ENCODE measurements at places on chromosomes 2 and 18.

DNA sequence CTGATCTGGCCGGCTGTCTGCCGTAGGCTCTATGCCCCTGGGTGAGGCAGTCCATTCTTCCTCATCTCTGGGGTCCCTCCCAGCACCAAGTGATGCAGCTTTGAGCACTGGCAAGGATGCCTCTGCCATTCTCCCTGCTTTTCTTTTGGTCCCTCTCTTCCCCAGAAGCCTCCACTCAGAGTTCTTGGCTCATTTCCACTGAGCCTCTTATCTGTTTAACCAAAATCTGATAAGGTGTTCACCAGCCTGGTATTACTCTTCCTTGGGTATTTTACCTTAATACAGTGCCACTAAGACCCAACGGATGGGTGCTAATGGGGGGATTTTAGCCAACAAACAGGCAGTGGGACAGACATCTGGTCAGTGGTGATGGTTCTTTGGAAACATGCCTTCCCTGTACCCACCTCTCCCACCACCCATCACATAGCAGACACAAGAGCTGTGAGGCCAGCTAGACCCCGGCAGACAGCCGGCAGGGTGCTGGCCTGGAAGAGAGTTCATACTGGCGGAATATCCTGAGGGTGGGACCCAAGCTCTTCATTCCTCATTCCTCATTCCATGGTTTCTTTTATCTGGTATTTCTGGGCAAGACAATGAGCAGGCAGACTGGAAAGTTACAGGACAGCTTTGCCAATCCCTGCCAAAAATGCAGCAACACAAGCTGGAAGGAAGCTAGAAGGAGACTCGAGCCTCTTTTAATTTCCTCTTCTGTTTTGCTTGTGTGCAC is 34.6 kb downstream of the ZBTB7C start:
- DNase-seq, result no peak

- DNase-seq, result no peak
These were observed 289.5 kb downstream of the CDCA7 start for GRCh38 chr2:173644146-173644545.

GRCh38 chr2:127953128-127953718 is 67.5 kb upstream of the AMMECR1L start:
- no peak for DNase-seq

DNA sequence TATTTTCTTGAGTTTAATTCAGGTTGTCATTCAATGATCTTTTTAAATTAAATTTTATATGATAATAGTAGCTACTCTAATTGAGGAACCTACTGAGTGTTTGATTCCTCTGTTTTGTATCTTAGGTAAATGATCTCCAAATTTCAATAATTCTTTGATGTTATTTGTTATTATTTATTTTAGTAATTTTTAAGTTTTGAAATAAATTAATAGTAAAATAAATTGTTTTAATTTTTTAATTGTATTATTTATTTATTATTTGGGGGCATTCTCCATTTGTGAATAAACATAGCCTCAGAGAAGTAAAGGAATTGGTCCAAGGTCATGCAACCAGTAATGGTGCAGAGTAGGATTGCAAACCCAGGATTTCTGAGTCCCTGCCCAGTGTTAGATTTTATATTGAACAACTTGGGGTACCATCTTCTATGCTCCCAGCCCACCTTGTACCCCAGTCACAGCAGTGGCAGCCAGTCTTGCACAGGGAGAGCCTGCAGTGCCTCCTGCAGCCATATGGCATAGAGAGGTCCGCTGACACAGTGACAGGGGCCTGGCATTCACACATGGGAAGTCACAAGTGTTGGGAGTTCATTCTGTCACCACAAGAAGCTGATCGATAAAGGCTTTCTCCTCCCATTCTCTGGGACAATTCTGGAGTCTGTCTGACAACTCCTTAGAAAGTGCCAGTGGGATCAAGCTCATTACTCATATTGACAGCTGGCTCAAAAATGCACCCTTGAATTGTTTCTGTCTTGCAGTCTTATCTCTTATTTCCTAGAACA is 110.0 kb upstream of the ETAA1 start:
- no peak for DNase-seq

DNA sequence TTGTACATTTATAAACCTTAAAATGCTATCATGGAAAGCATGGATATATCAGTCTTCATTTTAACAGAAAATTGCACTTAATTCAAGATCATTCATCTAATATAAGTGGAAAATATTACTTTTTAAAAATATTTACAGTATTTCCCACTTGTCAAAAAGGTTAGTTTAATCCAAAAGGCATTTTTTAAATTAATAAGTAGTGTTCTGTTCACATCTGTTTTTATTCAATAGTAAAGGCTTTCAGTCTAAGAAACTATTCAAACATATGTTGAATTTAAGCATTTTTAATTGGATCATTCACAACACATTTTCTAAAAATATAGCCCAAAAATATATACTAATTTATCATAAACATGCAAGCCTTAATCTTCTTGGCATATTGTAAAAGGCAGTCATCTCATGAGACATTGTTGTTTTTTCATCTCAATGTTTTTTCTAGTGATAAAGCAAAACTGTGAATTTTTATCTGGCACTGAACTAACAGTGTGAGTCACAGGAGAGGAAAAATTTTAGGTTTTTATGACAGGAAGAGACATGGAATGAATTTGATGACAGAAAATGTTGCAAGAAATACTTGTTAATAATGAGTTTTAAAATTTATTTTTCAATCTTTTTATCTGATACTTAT is 1642.5 kb upstream of the TMEFF2 start:
- peak; percentile 19 for DNase-seq

DNA sequence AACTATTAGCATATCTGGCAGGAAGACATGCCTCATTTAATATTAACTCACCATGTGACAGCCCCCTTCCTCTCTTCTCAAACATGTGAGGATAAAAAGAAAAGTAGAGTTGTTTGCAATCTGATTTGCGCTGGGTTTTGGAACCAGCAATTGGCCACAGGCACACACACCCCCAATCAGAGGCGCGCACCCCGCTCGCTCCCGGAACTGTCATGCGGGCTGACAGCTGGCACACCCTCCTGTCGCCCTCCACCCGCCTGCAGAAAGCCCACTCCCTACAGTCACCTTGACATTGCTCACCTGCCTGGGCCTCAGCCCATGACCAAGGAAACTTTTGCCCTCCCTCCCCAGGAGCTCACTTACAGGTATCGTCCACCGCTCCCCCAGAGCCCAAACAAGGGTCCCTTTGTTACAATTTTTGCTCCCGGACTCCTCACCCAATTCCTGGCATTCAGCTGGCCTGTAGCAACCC is 1.1 kb downstream of the COBLL1 start:
- DNase-seq, result no peak

- no peak for DNase-seq
These were observed 370.7 kb upstream of the CYRIA start for GRCh38 chr2:17036361-17036760.

GRCh38 chr18:78664048-78664447 is 315.6 kb upstream of the SALL3 start:
- no peak for DNase-seq

GRCh38 chr2:161900241-161900640 is 173.8 kb downstream of the DPP4 start:
- no peak for DNase-seq

DNA sequence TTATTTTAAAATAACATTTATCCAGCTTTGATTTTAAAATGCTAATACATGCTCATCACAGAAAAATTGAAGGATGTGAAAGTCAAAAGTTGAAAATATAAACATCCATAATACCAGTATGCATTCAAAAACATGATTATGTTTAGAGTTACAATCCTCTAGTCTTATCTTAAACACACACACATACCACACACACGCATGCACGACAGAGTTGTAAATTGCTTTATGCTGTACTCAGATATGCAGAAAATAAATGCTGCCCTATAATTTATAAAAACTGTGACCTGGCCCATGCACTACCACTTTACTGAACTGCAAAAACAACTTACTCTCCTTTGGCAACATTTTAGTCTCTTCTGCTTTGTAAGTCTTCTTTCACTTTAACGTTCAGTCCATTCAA is 793.0 kb upstream of the FANCL start:
- DNase-seq, result no peak

DNA sequence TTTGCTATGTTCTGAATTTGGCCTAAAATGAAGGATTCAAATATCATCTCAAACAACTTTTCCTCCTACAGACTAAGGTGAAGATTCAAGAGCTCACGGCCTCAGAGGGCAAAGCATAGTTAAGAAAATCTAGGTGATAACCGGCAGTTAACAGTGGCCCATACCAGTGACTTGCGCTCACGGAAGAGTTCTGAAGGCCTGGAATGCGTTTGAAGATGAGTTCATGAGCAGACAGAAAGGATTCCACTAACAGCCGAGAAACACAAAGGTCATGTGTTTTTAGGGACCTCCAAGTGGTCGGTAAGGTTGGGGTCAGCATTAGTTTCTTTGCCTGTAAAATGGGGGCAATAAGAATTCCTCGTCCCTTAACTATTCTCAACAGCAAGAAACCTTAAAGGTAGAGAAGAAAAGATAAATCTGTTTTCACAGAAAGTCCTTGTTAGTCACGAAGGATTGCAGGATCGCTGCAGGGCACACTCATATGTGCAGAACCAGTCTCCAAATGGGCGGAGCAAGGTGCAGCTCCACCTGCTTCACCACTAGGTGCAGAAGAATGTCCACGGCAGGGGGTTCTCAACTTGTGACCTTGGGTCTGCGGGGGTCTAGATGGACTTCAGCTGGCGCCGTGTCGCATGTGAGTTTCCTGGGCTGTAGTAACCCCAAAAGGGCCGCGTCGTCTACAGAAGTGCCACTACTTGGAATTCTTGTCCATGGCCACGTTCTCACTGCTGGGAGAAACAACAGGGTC is 708 bp upstream of the RPIA start:
- no peak for DNase-seq

DNA sequence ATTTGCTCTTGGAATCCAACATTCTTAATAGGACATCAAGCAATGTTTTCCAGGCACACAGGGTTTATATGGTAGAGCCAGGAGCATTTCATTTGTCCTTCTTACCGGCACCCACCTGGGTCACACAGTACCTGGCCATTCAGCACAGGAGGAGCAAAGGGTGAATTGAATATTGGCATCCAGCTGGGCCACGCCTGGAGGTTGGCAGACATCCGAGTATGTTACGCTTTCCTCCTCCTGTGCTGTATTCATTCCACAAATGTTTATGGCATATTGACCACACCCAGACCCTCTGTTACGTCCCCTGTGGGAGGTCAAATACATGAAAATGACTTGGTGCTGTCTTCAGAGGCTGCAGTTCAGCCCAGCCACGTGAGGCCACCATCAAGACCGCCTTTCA is 206.2 kb downstream of the RTP5 start:
- no peak for DNase-seq

GRCh38 chr18:65990944-65991708 is 240.3 kb downstream of the CDH7 start:
- DNase-seq, result no peak

GRCh38 chr2:122129399-122129798 is 373.9 kb downstream of the TSN start:
- no peak for DNase-seq

GRCh38 chr2:109721626-109722025 is 72.5 kb upstream of the RGPD5 start:
- DNase-seq, result no peak

GRCh38 chr2:17800693-17801458 is 15.4 kb upstream of the MSGN1 start:
- DNase-seq, result no peak

- no peak for DNase-seq
These were observed 329.8 kb downstream of the RDH14 start for GRCh38 chr2:18230668-18231067.

DNA sequence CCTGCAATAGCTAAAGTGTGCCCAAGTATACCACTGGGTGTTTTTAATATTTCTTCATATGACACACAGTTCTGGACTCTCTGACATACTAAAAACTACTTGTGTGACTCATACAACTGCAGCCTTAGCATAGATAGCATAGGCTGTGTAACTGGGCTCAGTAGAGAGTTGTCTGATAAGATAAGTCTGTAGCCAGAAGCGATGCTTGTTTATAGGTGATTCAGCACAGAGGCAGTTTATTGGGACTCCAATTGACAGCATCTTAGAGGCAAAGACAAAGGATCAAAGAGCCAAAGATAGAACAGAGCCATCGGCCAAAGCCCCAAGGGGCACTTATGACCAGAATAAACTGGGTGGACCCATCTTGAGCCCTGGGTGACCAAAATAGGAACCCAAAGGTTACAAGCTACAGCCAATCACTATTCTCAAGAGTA is 42.3 kb downstream of the AAK1 start:
- DNase-seq, result peak; percentile 55
